ENCODE measurements at places on chromosomes 7 and 10.

- no peak for DNase-seq
Measured at GRCh38 chr10:126459032-126459831, 71.0 kb upstream of the ADAM12 start.

- no peak for DNase-seq
Measured at GRCh38 chr10:43444323-43444722, 7.4 kb downstream of the ZNF487 start.

GRCh38 chr10:70893227-70894006 lies 5.1 kb upstream of the PCBD1 start:
- DNase-seq: no peak

GRCh38 chr7:14095233-14095950 lies 105.9 kb upstream of the ETV1 start:
- no peak for DNase-seq

- no peak for DNase-seq
Measured at GRCh38 chr10:14971867-14972448, 12.8 kb downstream of the MEIG1 start.

DNA sequence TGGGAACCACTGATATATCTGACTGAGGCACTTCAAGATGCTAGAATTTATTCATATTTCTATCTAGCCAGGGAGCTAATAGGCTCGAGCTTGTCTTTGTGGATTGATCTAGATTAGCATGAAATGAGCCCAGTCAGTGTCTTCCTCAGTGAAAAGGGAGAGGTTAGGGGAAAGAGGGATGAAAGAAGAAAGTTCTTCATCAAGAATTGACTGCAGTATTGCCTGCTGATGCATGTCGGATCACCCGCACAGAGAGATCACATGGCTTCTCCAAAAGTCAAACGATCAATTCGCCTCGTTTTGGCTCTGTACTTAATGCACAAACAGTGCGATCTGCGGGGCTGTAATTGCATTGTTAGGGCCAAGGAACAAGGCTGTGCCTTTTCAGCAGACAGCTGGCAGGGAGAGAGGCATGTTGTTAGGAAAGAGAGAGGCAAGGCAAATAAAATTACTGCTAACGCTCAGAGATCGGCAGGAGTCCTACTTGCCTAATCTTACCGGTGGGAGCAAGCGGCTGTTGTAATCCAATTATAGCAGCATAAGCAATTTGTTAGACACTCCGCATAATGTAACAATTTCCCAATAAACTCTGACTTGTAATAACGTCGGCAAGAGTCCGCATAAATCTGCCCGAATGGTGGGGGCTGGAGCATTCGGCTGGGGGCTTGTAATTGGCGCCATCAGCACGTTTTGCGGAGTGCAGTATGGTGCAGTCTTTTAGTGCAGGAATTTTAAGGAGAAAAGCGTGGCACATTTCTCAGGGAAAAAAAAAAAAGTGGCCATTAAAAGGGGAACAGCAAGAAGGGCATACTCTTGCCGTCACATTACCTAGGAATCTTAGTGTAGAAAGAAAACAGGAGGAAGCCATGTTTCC lies 102.1 kb downstream of the POLL start:
- no peak for DNase-seq

GRCh38 chr7:108529341-108529740 lies 3.4 kb upstream of the PNPLA8 start:
- peak; percentile 11 for DNase-seq

GRCh38 chr7:37009125-37009675 lies 284.9 kb upstream of the AOAH start:
- no peak for DNase-seq

GRCh38 chr10:131647789-131648188 lies 253.0 kb upstream of the PPP2R2D start:
- DNase-seq: no peak

DNA sequence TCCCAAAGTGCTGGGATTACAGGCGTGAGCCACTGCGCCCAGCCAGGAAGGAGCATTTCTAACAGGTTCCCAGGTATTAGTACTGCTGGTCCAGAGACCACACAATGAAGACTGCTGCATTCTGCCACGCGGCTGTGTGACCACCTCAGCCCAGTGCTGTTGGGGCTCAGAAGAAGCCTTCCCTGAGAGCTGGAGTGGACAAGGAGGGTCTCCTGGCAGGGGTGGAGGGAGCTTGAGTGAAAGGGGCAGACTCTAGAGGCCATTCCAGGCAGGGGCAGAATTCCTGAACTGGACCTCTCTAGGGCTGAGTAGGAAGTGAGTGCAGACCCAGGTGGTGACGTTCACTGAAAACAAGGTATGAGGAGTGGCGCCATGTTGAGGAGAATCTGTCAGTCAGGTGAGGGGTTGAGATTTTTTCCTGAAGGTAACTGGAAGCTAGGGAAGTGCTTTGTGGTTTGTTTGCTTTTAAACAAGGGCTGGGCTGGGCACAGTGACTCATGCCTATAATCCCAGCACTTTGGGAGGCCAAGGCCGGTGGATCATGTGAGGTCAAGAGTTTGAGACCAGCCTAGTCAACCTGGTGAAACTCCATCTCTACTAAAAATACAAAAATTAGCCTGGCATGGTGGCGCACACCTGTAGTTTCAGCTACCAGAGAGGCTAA lies 67.6 kb downstream of the TACC2 start:
- no peak for DNase-seq

GRCh38 chr7:13846386-13846785 lies 143.1 kb downstream of the ETV1 start:
- DNase-seq: no peak

DNA sequence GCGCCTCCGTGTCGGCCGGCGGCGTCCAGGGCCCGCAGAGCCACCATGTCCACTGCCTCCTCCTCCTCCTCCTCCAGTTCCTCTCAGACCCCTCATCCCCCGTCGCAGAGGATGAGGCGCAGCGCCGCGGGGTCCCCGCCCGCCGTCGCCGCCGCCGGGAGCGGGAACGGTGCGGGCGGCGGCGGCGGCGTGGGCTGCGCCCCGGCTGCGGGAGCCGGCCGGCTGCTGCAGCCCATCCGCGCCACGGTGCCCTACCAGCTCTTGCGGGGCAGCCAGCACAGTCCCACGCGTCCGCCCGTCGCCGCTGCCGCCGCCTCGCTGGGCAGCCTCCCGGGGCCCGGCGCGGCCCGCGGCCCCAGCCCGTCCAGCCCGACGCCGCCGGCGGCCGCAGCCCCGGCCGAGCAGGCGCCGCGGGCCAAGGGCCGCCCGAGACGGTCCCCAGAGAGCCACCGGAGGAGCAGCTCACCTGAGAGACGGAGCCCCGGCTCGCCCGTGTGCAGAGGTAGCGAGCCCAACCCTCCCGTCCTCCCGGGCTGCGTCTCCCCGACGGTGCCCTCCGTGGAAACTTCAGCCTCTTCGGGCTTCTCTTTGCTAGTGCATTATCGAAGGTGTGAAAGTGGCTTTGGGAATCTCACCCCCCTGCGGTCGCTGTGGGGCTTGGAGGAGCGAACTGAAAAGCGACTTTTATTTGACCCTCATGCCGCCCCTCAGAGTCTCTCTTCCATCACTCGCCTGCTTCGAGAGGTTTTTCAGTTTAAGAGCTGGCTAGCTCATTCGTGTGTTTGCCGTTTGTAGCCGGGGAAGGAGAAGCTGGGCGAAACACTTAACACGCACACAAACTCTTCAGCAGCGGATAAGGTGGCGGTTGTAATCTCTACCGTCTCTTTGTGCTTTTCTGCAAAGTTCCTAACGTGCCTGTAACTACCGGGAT lies 975 bp downstream of the GLCCI1 start:
- DNase-seq: no peak

GRCh38 chr10:33052915-33053810 lies 95.1 kb upstream of the ITGB1 start:
- DNase-seq: no peak

DNA sequence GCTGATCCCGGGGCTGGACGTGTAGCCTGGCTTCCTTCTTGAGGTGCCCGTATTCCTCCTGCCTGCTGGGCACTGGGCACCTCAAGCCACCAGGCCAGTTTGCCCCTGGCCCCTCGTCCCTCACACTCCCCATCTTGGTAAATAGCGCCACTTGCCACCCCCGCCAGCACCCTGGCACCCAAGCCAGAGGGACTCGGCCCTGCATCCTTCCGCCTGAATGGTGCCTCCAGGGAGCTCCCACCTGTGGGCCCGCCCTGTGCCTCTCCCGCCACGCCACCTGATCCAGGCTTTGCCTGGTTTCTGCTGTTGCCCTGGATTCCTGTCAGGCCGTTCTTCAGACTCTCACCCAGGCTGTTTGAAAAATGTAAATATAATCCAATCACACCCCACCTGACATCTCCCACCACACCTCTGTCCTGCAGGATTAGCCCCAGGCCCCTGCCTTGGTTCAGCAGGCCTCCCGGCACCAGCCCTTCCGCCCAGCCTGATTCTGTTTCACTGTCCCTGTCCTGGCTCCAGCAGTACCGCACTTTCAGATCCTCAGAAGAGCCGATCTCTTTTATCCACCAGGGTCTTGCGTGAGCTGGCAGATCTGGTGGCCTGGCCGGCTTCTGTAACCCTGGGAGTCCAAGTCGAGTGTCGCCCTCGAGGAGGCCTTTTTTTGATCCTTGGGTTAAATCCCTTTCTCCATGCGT lies 33.8 kb downstream of the WIPI2 start:
- DNase-seq: no peak

DNA sequence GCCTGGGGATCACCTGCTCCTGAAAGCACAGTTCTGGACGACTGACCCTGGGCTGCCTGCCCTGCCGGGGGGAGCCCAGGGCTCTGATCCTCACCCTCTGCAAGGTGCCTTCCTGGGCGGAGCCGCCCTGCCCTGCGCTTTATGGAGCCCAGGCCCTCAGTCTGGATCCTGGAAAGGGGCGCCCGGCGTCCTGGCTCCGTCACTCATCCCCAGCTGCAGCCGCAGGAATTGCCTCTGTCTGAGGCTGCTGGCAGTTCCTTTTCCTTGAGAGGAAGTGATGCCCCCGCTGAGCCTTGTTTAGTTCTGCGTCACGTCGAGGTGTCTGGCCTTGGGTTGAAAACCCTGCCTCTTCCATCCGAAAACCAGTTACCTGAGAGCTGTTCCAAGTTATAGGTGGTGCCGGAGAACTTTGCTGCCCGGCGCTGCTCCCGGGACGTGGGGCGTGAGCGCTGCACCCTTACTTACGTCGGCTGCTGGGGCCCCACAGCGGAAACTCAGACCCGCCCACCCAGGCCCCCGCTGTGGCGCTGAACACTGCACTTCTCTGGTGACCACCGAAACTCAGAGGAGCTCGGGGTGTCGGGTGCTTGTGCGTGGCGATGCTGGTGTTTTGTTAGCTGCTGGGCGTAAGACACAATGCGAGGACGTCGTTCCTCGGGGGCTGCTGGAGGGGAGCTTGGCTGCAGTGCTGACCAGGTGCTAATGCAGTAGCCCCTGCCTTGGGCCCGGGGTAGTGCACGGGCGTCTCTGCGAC lies 5.4 kb downstream of the MAFK start:
- DNase-seq: no peak

DNA sequence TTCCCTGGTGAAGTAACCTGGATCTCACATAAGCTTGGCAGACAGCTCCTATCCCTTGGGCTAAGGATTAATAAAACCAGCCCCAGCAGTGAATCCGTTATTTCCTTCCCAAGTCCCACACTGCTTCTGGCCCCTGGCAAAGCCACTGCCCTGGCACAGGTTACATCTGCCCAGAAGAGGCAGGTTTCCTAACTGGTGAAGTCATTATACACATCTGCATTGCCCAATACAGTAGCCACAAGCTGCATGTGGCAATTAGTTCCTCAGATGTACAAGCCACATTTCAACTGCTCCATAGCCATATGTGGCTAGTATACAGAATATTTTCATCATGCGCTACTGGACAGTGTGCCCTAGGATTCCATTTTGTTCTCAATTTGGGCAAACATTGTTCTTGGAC lies 273.0 kb downstream of the GRM8 start:
- DNase-seq: no peak

- no peak for DNase-seq
Measured at GRCh38 chr7:101390901-101391301, 28.2 kb downstream of the COL26A1 start.

GRCh38 chr10:14584661-14585060 lies 190.0 kb downstream of the FAM107B start:
- DNase-seq: no peak

DNA sequence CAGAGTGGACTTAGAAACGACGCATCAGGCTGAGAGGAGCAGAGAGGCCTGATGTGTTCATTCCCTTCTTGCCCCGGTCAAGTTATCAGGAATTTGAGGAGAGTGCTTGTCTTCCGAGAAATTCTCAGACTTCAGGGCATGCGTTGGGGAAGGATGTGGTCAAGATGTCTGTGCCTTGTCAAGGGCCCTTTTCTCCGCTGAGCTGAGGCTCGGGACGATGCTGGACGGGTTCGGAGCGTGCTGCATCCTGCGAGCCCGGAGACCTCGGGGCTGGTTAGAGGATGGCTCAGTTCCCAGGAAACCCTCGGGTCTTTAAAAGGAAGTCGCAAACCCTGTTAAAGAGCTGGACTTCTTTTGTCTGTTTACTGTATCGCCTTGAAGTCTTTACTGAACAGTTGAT lies 325.4 kb downstream of the ADARB2 start:
- no peak for DNase-seq

- DNase-seq: no peak
Measured at GRCh38 chr10:7786430-7786829, 1.4 kb downstream of the KIN start.

GRCh38 chr10:84398696-84399095 lies 70.3 kb downstream of the CCSER2 start:
- DNase-seq: no peak

- DNase-seq: no peak
Measured at GRCh38 chr7:7706101-7706511, 12.3 kb downstream of the RPA3 start.

- no peak for DNase-seq
Measured at GRCh38 chr7:83836028-83836427, 187.1 kb upstream of the SEMA3E start.

GRCh38 chr10:70232155-70232858 lies 922 bp downstream of the PPA1 start:
- DNase-seq: no peak

DNA sequence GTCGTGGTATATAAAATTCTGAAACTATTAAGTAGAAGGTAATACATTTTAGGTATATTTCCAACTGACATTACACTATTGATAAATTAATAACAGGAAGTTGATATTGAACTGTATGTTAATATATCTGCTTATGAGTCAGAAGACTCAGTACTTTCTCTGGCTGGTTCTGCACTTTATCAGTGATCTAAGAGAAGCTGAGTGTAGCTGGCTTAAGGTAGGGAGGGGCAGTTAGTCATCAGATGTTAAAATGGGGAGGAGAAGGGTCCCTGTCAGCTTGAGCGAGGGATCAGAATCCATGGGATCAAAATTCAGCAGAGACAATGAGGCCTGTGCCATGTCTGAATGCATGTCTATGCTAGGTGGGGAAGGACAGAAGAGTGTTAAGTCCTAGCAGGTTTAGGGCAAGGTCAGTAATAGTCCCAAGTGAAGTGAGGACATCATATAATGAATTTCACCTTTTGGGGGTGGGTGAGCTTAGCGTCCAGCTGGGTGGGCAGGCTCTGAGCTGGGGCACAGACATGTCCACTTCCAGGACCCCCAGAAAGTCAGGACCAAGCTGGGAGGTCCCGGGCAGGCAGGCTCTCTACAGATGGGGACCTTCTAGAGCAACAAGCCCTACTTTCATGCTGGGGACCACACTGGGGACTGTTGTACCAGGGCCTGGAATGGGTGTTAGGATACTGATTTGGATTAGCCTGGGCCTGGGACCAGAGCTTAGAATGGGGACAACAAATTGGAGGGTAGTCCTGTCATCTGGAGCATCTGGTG lies 82.9 kb downstream of the WDFY4 start:
- no peak for DNase-seq
